Hematopoietic multipotent progenitor cell treated with erythropoietin and hydrocortisone succinate and interleukin-3 and kit ligand, for 4 days (in vitro differentiated cells): ENCODE measurements at places on chromosomes 7 and 10.

- DNase-seq = no peak
Measured at GRCh38 chr7:11168650-11169170, 195.0 kb downstream of the PHF14 start.

- no peak for DNase-seq
Measured at GRCh38 chr7:52462474-52462873, 573.0 kb upstream of the POM121L12 start.

- no peak for DNase-seq
Measured at GRCh38 chr10:17460756-17461155, 6.4 kb upstream of the ST8SIA6 start.

GRCh38 chr10:53619671-53620070 lies 847.1 kb upstream of the MBL2 start:
- DNase-seq = peak; percentile 1

- DNase-seq = no peak
Measured at GRCh38 chr10:112243713-112244112, 39.5 kb upstream of the TECTB start.

- DNase-seq = no peak
Measured at GRCh38 chr7:30022991-30023390, 3.5 kb downstream of the FKBP14 start.

- DNase-seq = no peak
Measured at GRCh38 chr7:31761646-31762045, 74.6 kb downstream of the PPP1R17 start.

DNA sequence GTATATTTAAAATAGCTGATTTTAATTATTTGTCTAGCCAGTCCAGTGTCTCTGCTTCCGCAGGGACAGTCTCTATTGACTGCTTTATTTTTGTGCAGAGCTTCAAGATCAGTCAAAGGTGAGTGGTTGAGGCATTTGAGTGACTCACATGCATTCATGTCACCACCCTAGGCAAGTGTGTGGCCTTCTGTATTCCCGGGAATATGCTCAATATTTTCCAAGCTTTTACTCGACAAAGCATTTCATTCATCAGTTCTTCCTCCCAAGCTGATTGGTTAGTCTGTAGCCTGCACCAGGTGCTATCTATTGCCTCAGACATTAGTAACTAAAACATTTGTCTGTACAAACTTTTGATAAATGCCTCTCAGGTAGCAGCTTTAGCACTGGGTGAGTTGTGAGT lies 471.5 kb upstream of the NRG3 start:
- DNase-seq = no peak

DNA sequence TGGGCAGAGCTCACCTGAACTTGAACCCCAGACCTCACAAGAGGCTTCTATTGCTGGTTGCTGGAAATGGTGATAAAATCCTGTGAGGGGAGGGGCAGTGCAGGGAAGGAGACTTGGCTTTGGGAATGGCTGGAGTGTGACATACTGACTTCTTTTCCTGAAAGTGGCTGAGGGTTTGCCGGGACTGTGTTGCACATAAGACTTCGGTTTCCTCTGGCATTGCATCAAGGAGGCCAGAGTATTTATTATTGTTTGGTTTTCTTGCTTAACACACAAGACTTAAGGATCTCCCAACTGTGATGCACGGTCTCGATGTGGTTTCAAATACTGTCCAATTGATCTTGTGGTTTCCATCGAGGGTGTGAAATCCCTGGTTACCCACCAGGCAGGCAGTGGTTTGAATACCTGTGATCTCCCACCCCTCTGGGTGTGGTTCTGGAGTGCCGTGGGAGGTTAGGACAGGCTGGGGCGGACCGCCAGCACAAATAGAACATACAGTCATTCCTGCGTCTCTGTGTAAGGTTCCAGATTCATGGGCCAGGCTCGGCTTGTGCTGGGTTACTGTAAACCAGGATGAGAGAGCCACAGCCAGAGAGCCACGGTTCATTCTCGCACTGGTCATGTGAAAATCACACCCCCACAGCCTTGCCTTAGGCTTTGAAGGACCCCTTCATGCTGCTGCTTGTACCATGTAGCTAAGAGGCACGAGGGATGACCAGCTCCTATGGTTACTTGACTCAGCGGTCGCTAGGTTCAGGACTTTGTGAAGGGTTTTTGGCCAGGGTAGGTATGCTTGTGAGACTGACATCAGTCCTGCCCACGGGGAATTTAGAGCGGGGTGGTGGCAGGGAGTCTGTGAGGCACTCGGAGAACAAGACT lies 39.2 kb downstream of the WBP1L start:
- DNase-seq = no peak

- DNase-seq = no peak
Measured at GRCh38 chr10:50556237-50557120, 67.3 kb downstream of the SGMS1 start.
